ENCODE measurements at places on chromosomes 3 and 15.
A peak's percentile ranks its signal among the peaks of the same experiment; 100 is the strongest.

- DNase-seq, result no peak
Observed at GRCh38 chr3:49602877-49603411, 48.7 kb downstream of the BSN start.

GRCh38 chr3:177162742-177163141 is 34.5 kb downstream of the TBL1XR1 start:
- no peak for DNase-seq

DNA sequence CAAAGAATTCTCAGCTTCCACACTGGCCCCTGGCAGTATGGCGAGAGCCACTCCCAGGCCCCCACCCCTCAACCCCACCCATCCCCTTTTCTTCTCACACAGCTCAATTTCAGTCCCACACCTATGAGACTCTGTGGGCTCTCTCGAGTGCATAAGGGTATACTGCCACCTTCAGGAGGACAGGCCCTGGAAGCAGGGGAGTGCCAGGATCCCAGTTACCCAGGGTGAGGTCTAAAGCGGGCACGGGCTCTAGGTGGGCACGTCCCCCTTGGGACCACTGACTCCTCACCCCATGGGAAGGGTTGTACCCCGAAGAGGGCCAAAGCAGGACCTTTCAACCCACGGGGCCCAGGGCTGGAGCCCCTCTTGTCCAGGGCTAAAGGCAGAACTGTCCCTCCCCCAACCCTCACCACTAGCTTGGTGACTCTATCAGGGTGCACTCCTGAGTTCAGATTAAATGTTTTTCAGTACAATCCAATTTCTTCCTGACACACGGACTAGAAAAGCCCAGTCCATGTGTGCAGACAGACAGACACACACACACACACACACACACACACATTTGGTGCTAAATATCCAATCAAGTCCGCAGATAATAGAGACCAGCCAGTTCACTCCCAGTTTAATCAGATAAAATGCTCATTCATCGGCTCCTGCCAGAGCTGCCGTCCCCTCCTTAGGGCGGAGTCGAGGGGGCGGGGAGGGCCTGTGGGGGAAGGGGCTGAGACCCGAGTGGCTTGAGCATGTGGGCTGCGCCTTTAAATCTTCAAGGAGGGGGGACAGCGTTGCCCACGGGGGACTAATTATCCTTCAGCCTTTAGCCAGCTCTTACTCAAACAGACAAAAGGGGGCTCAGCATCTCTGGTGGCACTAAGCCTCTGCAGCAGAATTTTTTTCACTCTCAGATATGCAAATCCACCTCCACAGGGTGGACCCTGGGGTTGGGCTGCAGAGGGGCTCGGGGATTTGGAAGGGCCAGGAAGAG is 59.3 kb downstream of the CYP11A1 start:
- DNase-seq, result peak; percentile 79

GRCh38 chr3:121975702-121976302 is 46.2 kb downstream of the ILDR1 start:
- no peak for DNase-seq

DNA sequence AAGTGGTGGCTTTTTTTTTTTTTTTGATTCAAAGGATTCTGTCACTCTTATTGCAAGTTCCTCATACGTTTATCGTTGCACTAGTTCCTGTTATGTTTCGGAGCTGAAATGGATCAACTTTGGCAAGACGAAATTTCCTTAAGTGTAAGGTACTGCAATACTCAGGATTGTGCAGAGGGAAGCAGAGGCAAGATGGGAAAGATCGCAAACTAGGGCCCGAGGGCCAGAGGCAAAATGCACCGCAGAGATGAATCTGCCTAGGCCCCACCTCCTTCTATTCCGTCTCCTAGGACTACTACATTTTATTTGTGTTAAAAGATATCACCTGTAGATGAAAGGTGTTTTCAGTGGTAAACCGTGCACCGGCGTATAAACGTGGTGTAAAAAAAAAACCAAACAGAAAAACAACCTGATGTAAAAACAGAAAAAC is 331 bp downstream of the RNU6-1 start:
- peak; percentile 74 for DNase-seq

- DNase-seq, result no peak
Observed at GRCh38 chr3:151357463-151357850, 27.1 kb downstream of the P2RY12 start.

DNA sequence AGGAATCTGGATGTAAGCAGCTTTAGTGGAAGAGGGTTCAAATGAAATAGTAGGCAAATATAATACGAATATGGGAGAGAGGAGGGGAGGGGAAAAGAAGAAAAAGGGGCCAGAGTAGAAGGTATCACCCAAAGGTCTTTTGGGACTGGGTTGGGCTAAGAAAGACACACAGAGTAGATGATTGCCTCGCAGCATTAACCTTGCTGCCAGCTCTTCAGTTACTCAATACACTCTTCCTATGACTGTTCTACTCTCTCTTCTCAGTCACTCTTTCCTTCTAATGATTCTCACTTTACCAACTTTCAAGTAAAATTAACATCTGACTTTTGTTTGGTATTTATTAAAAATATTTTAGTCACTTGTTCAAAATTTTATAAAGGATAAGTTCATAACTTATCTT is 52.8 kb downstream of the CLASP2 start:
- no peak for DNase-seq

DNA sequence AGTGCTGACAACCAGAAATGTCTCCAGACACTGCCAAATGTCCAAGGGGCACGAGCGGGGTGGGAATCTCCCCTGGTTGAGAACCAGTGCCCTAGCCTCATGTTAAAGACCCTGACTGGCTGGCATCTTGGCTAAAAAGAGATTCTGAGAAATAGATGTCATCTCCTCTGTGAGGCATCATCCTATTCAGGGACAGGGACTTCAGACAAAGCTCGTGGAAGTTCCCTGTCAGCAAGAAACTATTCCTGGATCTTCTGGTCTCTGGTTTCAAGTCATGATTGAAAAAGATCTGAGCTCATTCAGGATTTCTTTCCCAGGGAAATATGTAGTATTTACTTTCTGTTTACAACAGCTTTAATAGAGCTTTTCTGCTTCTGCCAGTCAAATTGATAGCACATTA is 10.8 kb downstream of the WDR5B start:
- no peak for DNase-seq

GRCh38 chr15:75030023-75030413 is 6.6 kb downstream of the PPCDC start:
- DNase-seq, result no peak

- no peak for DNase-seq
Observed at GRCh38 chr3:152780553-152780952, 54.4 kb upstream of the P2RY1 start.

- no peak for DNase-seq
Observed at GRCh38 chr3:116350119-116350733, 95.1 kb downstream of the LSAMP start.

GRCh38 chr3:134486577-134487041 is 752 bp downstream of the CEP63 start:
- DNase-seq, result peak; percentile 66

DNA sequence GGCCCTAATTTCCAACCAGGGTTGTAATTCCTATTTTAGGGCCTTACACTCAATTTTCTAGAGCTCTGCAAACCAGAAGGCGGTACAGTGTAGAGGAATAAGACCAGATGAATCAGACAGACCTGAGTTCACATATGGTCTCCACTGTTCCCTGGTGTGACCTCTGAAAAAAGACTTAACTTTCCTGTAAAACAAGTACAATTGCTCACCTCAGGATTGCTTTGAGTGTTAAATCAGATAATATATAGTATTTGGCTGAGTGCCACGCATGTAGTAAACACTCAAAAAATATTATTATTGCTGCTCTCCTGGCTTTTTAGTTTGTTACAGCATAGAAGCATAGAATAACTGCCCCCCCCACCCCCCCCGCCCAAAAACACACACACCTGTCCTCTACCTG is 51.0 kb upstream of the STT3B start:
- DNase-seq, result no peak

DNA sequence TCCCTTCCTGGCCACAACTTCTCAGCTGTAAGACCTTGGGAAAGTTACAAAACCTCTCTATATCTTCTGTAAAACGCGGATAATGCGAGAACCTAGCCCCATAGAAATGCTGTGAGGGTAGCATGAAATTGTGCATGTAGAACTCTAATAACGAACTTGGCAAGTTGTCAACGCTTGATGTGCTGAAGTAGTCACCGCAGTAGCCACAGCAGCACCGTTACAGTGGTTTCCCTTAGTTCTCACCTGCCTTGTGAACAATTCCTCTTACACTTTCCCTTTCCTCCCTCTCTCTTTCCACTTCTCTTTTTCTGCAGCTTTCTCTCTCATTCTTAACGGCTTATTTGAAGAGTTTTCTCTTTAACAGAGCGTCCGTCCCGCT is 447 bp upstream of the SHQ1 start:
- no peak for DNase-seq

DNA sequence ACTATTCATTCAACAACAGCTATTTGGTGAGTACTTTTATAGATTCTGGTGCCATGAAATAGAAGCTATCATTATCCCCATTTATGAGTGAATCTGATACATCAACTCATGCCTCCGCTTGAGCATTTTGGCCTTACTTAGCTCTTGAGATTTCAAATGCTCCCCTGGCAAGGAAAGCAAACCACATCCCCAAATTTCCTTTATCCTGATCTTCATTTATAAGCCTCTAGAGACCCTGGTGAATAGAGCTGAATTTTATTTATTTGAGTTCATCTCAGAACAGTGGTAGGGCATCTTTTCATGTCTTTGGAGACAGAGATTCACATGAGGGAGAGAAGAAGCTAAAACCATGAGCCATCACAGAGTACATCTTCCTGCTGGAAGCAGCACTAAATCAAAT is 317.2 kb downstream of the SLC9A9 start:
- DNase-seq, result no peak

DNA sequence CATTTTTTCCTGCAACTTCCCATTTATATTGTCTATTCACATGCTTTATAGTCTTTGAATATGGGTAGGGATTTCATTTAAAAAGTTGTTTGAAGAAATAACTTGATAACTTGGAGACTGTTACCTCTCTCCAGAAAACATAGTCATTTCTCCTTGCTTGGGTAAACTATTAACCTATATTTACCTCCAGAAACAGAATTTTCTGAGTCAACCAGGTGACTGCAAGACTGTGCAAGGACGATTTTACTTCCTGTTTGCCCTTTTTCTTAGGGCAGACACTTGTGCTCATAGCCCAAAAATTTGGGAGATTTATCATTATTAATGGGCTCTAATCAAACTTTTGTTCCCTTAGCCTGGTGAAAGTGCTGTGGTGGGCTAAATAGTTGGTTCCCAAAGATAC is 14.3 kb upstream of the MOBP start:
- no peak for DNase-seq

GRCh38 chr3:94524102-94524919 is 461.4 kb downstream of the NSUN3 start:
- DNase-seq, result peak; percentile 21

DNA sequence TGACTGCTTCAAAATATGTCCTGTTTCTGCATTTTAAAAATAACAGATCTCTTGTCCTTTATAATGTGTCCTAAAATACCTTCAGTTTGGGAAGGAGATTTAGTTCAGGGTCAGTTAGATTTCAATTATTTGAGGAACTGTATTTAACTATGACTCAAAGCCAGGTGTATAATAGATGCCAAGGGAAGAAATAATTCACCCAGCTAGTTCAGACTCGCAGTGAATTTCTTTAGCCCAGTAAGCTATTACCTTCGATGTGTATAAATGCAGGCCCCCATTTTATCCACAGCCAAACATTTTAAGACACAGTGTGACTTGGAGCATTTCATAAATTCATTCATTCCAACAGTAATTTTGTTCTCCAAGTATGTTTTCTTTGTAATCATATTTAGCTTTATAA is 458.0 kb downstream of the ZNF385D start:
- DNase-seq, result no peak

- DNase-seq, result no peak
Observed at GRCh38 chr3:180414157-180414556, 187.8 kb upstream of the TTC14 start.

DNA sequence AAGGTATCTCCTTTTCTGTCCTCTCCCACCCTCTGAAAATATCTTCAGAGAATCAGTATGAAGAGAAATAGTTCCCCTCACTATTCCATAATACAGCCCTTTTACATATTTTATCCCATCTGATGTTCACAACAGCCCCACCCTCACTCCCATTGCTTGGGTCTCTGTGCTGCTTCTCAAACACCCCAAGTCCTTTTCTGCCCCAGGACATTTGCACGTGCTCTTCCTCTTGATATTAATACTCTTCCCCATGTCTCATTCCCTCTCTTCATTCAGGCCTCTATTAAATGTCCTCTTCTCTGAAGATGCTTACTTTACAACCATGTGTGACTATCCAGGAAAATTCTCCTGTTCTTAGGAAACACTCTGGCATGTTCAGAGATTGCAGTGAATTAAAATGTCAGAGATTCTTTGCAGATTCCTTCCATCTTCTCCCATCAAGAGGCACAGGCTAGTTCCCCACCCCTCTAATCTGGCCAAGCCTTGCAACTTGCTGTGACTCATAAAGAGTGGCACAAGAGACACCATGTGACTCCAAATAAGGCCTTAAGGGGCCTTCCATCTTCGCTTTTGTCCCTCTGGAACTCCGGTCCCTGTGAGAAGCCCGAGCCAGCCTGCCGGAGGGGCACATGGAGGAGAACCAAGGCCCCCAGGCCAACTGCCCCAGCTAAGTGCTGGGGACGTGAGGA is 128.5 kb downstream of the CHSY1 start:
- no peak for DNase-seq

- no peak for DNase-seq
Observed at GRCh38 chr3:126907557-126907956, 75.4 kb upstream of the PLXNA1 start.

- peak; percentile 85 for DNase-seq
Observed at GRCh38 chr3:184261270-184261853, at the start of gene CAMK2N2. TSS of gene CAMK2N2 (minus strand) at chr3:184261553. CDS start at chr3:184261285, 268 bp downstream.

DNA sequence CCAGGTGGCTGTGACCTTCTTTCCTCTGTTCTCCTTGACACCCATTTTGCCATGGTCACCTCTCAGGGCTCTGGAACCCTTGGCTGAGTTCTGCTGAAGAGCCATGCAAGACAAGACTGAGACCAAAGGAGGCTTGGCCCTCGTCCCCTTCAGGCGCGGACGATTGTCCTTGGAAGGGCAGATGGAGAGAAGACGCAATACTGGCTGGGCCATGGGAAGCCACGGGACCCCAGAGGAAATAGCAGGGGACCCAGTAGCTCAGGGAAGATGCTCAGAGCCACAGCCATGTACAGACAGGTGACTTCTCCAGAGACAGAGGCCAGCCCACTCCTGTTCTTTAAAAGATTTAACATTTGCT is 125.6 kb downstream of the SMAD6 start:
- DNase-seq, result no peak

- peak; percentile 5 for DNase-seq
Observed at GRCh38 chr3:3998140-3998922, 199.1 kb downstream of the LRRN1 start.

DNA sequence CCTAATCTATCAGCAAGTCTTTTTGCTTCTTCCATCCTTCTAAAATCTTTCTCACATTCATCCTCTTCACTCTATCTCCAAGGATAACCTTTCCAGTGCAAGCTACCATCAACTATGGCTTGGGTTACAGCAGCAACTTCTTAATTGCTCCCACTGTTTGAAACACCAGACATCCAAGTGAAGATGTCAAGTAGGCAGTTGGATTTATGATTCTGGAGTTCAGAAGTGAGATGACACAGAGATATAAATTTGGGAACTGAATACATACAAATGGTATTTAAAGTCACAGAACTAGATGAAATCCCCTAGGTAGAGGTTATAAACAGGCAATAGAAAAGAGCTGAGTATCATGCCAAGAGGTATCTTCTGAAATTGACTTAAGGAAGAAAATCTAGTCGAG is 3.7 kb downstream of the UBR1 start:
- DNase-seq, result no peak

GRCh38 chr15:66323312-66323928 is 30.1 kb downstream of the DIS3L start:
- DNase-seq, result no peak
